Activated CD4-positive, alpha-beta T cell treated with anti-CD3 and anti-CD28 coated beads for 1 hour (primary cell): ENCODE measurements at places on chromosomes 2 and 18.

DNA sequence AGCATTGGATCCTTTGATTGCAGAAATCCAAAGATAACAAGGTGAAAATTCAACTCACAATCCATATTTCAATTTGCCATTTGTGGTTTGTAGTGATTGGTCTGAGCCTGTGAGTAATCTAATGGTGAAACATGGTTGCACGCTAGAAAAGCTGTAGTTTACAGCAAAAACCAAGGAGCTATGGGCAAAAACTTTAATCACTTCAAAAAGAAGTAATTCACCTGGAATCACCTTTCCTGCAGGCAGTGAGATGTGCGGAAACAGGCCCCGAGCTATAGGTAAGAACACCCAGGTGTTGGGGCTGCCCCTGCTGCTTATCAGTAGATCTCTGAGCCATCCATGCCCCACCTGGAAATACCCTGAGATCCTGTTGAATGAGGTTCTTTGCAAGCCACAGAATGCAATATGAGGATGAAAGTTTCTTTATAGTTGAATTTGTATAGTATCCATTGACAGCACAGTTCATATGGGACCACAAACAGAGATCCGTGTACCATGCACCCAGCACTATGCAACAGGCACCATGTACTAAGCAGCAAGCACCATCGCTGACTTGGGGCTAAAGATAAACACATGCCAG, 208.2 kb downstream of the SPP2 start:
- no peak for DNase-seq

DNA sequence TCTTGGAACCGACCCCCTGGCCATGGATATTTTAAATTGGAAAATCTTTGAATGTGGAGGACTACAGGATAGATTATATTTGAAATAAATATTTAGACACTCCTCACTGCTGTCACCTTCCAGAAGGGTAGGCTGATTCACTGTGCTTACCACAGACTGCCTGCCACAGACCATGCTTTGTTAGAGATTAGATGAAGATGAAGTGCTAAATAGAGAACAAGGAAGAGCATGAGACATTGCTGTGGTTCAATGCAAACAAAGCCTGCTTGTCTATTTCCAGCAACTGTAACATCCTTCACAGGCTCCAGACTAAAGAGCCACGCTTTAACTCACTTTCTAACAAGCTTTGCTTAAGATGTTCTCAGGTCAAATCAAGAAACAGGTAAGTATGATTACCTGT, 81.0 kb upstream of the TMEM17 start:
- DNase-seq, result no peak

GRCh38 chr2:17311106-17311619, 207.1 kb downstream of the RAD51AP2 start:
- no peak for DNase-seq

GRCh38 chr2:86305915-86306254, 31.5 kb downstream of the REEP1 start:
- no peak for DNase-seq

DNA sequence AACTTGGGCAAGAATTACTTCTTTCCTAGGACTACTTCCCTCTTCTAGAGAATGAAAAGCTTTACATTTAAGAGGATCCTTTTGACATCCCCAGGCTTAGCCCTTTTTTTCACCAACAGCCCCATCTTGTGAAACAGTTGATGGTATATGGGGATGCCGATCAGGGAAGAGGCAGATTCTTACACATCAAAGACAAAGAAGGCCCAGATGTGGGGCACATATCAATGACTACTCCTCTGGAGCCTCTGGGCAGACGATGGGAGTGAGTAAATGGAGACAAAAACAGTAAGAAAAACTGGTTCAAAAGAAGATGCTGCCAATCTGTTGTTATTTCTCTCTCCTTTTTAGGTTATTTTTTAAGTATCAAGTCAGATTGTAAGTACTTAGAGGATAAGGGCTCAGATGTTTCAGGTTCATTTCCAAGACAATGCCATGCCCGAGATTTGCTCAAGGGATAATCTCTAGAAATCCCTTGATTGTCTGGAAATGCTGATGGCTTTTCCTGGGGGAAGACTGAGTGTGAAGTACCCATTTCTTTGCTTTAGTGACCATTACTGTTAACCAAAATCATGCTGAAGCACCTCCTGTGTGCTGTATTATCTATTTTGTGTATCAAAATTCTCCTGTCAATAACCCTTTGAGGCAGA, 117.5 kb downstream of the EPHA4 start:
- no peak for DNase-seq
